ENCODE measurements at places on chromosomes 16 and 17.

GRCh38 chr16:9647981-9648701, 534.1 kb downstream of the GRIN2A start:
- no peak for DNase-seq

DNA sequence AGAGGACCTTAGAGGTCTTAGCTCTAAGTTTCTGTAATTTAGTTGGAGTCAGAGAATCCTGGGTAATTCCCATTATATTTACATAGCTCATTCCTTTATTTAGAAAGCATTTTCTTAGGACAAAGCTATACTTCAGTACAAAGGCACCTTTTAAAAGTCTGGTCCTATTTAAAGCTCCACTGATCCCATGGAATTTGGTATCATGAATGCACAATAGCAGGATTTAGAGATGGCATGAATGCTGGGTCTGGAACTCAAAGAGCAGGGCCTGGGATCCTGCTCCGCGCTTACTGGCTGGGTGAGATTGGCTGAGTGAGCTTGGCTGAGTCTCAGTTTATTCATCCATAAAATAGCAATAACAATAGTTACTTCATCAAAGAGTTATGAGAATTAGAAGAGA, 4.8 kb downstream of the KRT23 start:
- no peak for DNase-seq

- DNase-seq: no peak
These were observed 30.8 kb downstream of the BEAN1 start for GRCh38 chr16:66457888-66458287.

DNA sequence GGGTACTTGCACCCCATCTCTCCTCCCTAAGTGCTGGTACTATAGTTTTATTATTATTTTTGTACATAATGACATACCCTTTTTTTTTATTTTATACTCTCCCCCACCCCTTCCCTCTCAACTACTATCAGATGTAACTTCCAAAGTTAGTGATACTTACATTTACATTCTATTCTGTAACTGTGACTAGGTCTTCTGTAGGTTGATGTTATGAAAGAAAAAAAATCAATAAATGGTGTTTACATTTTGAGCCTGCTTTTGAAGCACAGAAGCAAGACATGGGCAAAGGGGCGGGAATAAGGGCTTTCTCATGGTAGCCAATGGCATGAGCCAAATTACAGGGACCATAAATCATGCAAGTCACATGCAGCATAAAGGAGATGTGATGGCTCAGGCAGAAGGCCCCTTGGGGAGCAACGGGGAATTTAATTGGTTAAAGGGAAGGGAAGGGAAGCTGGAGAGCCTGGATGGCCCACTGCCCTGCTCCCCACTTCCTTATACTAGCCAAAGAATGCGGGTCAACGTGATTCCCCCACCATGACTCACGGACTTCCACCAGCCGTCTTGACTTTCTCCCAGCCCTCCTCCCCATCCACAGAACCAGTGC, 2.4 kb upstream of the ACSF2 start:
- no peak for DNase-seq

DNA sequence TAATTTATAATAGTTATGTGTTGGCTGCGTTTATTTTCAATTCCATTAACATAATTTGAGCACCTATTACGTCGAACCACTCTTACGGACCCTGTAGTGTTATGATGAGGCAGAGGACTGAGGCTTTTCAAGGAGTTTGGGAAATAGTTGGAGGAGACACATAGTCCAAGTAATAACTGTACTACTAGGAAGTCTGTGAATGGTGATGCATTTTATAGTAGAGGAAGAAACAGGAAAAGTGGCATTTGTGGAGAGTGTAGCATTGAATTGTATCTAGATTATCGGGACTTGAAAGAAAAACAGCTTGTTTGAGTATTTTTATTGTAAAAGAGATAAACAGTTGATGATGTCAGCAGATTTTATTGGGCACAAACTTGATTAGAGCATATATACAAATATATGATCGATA, 1.7 kb downstream of the NFATC3 start:
- no peak for DNase-seq

DNA sequence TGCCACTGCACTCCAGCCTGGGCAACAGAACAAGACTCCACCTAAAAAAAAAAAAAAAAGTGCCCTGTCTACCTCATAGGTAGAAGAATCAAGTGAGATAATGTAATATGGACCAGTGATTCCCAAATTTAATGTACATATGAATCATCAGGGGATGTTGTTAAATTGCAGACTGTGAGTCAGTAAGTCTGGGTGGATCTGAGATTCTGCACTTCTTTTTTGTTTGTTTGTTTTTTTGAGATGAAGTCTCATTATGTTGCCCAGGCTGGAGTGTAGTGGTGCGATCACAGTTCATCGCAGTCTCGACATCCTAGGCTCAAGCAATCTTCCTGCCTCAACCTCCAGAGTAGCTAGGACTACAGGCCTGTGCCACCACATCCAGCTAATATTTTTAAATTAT, 31.6 kb downstream of the HOXB1 start:
- no peak for DNase-seq

GRCh38 chr17:41710472-41711090, 1.6 kb upstream of the GAST start:
- DNase-seq: no peak

GRCh38 chr17:17354560-17355349, 51.6 kb downstream of the NT5M start:
- peak; percentile 62 for DNase-seq

DNA sequence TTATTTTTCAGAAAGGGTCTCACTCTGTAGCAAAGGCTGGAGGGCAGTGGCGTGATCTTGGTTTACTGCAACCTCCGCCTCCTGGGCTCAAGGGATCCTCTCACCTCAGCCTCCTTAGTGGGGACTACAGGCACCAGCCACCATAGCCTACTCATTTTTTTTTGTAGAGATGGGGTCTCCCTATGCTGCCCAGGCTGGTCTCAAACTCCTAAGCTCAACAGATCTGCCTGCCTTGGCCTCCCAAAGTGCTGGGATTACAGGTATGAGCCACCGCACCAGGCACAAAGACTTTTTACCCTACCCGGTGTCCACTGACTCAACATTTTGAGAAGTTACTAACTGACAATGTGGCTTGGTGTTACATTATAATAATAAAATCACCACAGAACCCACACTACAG, 7.2 kb downstream of the GRB2 start:
- no peak for DNase-seq

- no peak for DNase-seq
These were observed 23.7 kb upstream of the FAAP100 start for GRCh38 chr17:81575836-81576235.

GRCh38 chr16:86998196-86999001, 318.8 kb downstream of the C16orf95 start:
- DNase-seq: no peak

- no peak for DNase-seq
These were observed 616 bp downstream of the PTX4 start for GRCh38 chr16:1488054-1488601.

- DNase-seq: no peak
These were observed 157.7 kb upstream of the CDH11 start for GRCh38 chr16:65279576-65279975.
